C1 segment of cervical spinal cord (tissue), 14 donors: ENCODE measurements at places on chromosomes 2 and 18.

DNA sequence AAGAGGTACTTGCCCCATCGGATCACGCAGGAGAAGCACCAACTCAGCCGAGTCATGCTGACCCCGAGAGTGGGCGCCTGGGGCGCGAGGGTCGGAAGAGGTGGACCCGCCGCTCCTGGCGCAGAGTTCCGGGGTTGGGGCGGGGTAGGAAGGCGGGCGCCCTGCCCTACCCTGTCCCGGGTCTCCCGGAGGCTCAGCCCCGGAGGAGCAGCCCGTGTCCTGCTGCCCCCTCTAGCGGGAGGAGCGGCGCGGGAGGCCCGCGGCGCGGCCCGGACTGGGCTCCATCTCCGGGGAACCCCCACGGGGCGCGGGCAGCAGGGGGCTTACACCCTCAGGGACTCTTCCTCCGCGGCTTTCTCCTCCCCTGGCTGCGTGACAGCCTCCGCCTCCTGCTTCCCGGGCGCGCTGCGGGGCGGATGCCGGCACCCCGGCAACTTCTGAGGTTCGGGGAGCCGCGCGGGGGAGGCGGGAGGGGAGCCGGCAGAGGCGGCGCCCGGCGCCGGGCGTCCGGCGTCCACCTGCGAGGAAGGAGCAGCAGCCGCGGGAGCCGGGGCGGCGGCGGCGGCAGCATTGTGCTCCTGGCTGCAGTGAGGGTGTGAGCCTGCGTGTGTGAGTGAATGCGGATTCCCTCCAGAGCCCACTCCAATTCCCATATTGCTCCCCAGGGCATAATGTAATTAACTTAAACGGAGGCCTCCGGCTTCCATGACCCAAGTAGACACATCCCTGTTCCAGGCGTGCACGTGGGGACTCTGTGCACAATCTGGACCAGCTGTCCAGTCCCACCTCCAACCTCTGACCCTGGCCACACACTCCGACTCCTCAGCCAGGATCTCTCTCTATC, 7.6 kb upstream of the TNS1 start:
- no peak for DNase-seq

GRCh38 chr2:122328816-122329215, 573.4 kb downstream of the TSN start:
- DNase-seq = no peak

GRCh38 chr2:101362316-101362715, 25.0 kb downstream of the CREG2 start:
- DNase-seq = no peak

- no peak for DNase-seq
Measured at GRCh38 chr18:8450013-8450412, 159.2 kb upstream of the RAB12 start.

DNA sequence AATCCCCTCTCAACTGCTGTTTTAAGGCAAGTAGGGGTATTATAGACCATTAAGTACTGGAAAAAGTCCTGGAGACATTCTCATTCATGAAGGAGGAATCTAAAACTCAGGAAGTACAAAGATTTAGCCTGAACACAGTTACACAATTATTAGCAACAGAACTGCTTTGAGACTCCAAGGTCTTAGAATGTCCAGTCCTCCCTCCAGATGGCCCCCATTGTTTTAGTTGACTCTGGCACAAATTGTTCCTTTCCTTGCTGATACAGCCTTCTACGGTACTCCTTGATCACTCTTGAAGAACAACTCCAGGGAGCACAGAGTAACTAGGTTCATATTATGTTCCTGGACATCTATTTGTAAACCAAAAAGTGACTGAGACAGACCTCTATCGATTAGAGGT, 210.1 kb upstream of the RND3 start:
- no peak for DNase-seq

GRCh38 chr2:220446106-220446712, 818.8 kb downstream of the SLC4A3 start:
- no peak for DNase-seq

- DNase-seq = no peak
Measured at GRCh38 chr2:179373816-179374215, 109.2 kb upstream of the SESTD1 start.

DNA sequence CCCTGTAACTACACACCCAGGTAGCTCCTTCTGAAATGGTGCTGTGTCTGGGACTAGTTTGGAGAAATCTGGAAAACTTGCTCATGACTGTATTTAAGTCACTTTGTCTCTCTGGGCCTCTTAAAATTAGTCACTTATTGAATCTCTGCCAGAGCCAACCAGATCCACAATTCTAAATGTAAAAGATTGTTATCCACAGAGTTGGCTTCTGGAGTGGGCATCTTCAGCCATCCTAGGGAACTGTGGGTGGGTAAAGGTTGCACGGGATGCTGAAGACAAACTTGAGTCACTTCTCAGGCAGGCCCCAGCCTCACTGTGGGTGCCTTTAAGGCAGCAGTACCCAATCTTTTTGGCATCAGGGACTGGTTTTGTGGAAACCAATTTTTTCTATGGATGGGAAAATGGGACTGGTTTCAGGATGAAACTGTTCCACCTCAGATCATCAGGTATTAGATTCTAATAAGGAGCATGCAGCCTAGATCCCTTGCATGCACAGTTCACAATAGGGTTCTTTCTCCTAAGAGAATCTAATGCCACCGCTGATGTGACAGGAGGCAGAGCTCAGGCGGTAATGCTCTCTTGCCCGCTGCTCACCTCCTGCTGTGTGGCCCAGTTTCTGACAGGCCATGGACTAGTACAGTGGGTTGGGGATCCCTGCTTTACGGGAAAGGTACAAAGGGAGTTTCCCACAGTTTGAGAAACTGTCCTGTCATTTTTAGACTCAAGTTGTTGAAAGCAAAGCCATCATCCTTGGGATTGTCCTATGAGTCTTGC, 98.3 kb upstream of the SPRED2 start:
- DNase-seq = no peak

- no peak for DNase-seq
Measured at GRCh38 chr2:10722252-10722825, 909 bp downstream of the ATP6V1C2 start.

DNA sequence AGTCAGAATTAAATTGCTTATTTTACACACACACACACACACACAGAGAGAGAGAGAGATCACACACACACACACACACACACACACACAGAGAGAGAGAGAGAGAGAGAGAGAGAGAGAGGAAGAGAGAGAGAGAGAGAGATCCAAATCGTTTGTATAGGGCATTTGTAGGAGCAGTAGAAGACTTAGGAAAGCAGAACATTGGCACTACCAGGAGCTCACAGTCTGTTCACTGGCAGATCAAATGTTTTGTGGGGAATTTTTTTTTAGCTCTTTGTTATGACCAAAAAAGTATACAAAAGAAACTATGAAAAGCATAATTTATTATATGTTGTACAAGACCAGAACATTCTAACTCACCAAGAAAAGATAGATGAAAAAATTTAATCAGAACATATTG, 81.8 kb downstream of the MBD5 start:
- DNase-seq = no peak

DNA sequence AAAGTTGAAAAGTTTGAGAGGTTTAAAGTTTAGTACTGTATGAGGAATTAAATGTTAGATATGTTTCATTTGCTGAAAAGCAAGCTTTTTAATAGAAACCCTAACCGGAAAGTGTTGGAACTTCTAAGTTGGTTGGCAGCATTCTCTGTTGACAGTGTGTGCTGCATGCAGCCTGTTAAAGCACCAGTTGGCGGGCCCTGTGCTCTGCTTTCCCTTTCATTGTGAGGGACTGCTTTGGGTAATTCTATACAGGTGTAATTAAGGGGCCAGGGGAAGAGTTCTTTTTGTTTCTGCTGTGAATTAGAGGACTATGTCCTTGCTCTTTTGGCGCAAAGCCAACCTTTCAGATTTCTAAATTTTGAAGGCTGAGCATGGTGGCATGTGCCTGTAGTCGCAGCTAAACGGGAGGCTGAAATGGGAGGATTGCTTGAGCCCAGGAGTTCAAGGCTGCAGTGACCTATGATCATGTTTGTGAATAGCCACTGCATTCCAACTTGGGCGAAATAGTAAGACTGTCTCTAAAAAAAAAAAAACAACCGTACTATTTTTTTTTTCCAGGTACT, 20.1 kb downstream of the PLEKHB2 start:
- no peak for DNase-seq

- no peak for DNase-seq
Measured at GRCh38 chr18:50776383-50776782, 43.4 kb downstream of the MRO start.

- DNase-seq = no peak
Measured at GRCh38 chr2:230205034-230205433, 14.8 kb downstream of the SP110 start.

DNA sequence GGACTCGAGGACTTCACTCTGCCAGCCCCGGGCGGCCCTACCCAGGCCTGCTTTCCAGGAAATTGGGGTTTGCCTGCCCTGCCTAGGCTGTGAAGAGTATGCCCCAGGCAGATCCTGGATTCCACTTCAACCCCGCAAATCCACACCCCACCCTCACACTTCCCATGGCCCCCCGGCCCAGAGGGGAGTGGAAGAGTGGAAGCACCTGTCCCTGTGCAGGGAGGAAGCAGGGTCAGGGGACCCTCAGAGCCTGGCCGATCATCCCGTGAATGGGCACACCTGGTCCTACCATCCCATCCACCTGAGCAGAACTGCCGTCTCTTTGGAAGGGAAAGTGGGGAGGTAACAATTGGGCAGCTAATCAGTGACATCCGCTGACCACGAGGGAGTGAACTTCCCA, 245.2 kb downstream of the EIPR1 start:
- DNase-seq = no peak
